Activated CD8-positive, alpha-beta memory T cell treated with anti-CD3 and anti-CD28 coated beads for 4 hours (primary cell): ENCODE measurements at places on chromosomes 6 and 20.

DNA sequence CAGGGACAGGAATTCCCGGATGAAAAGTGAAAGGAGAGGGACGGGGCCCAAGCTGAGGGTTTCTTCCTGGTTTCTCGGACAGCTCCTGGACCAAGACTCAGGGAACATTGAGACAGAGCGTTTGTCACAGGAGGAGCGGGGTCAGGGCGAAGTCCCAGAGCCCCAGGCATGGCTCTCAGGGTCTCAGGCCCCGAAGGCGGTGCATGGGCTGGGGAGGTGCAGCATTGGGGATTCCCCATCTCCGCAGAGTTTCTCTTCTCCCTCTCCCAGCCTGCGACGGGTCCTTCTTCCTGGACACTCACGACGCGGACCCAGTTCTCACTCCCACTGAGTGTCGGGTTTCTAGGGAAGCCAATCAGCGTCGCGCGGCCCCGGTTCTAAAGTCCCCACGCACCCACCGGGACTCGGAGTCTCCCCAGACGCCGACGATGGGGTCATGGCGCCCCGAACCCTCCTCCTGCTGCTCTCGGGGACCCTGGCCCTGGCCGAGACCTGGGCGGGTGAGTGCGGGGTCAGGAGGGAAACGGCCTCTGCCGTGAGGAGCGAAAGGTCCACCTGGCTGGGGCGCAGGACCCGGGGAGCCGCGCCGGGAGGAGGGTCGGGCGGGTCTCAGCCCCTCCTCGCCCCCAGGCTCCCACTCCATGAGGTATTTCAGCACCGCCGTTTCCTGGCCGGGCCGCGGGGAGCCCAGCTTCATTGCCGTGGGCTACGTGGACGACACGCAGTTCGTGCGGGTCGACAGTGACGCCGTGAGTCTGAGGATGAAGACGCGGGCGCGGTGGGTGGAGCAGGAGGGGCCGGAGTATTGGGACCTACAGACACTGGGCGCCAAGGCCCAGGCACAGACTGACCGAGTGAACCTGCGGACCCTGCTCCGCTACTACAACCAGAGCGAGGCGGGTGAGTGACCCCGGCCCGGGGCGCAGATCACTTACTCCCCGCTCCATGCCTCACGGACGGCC, 54.6 kb upstream of the POLR1H start:
- DNase-seq = no peak

DNA sequence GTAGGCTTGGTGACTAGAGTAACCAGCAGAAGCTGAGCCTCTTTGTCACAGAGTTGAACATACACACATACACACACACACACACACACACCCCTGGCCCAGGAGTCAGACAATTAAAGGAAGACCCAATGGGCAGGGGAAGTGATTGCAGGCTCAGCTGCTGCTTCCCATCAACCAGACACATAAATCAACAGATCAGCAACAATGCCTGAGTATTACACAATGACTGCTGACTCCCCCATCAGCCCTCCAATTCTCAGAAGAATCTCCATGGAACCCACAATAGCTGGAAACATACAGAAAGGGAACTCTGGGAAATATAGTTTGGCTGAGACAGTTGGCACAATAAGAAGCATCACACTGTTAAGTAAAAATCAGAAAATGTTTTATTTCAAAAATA, 270.4 kb upstream of the PLCB4 start:
- no peak for DNase-seq

GRCh38 chr6:29489286-29489685, 1.5 kb upstream of the MAS1L start:
- no peak for DNase-seq

DNA sequence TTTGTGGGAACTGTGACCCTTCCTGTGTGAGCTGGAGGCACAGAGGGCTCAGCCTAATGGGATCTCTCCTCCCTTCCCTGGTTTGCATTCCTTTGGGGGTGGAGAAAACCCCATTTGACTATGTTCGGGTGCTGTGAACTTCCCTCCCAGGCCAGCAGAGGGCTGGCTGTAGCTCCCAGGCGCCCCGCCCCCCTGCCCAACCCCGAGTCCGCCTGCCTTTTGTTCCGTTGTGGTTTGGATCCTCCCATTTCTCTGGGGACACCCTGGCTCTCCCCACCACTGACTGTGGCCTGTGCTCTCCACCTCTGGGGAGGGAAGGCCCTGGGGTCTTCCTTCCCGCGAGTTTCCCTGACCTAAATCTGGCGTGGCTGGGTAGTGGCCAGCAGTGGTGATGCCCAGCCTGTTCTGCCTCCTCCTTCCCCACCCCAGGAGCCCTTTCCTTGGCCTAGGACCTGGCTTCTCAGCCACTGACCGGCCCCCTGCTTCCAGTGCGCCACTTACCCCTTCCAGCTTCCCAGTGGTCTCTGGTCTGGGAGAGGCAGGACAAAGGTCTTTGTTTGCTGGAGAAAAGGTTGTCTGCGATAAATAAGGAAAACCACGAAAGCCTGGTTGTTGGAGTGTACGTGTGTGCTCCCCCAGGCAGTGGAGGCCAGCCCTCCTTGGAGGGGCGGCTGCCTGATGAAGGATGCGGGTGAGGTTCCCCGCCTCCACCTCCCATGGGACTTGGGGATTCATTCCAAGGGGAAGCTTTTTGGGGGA, 4.9 kb downstream of the VEGFA start:
- DNase-seq = peak; percentile 24

GRCh38 chr6:83432636-83433035, 1.8 kb upstream of the ME1 start:
- DNase-seq = no peak

- no peak for DNase-seq
Observed at GRCh38 chr6:137165375-137166246, 7.8 kb downstream of the IL22RA2 start.

DNA sequence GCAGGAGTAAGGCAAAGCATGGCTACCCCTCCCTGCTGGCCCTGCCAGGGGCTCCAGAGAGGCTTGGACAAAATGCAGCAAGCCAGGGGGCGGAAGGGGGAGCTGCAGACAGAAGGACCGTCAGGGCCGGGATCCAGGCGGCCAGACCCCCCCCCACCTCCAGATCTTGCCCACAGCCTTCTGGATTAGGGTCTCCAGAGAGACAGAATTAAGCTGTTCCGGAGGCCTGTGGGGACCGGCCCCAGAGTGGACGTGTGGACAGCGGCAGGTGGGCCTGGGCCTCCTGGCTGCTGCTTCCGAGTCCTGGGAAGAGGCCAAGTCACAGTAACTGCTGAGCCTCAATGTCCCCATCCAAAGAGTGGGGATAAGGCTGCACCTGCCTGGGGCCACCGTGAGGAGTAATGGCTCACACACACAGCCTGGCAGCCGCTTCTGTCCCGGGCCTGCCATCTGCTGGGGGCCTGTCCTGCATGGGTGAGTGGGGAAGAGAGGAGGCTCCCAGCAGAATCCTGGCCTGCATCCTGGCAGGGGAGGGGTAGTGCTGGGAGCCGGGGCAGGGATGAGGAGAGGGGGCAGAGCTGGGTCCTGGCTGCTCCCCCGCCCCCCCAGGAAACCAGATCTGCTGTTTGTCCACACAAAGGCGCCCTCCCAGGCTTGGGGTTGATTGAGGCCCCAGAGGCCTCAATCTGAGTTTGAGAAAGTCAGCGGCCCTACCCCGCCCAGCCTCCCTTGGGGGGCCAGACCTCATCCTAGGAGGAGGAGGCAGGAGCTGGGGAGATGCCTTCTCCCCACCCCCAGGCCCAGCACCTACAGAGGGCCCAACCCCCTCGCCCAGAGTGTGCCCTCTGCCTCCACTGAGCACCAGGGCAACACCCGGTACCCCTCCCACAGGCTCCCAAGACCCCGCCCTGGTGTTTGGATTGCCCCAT, 3.9 kb downstream of the LAMA5 start:
- no peak for DNase-seq

GRCh38 chr6:114210467-114210866, 132.4 kb downstream of the HS3ST5 start:
- no peak for DNase-seq

DNA sequence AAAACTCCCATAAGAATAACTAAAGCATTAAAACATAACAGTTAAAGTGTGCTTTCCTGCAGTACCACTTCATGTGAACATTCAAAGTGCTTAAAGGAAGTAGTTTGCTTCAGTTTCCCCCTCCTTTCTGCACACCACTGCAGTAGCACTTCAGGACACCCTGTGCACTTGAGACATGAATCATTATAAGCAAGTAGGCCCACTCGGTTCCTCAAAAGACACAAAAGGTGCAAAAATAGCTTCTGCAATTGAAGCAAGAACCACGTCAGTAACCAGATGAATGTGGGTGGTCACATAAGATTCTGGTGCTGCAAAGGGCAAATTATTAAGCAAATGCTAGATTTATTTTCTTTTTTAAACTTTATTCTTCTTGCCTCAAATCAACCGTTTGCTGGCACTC, 160.6 kb downstream of the HIVEP2 start:
- DNase-seq = no peak

- DNase-seq = no peak
Observed at GRCh38 chr20:45041464-45042337, 59.2 kb downstream of the KCNS1 start.

DNA sequence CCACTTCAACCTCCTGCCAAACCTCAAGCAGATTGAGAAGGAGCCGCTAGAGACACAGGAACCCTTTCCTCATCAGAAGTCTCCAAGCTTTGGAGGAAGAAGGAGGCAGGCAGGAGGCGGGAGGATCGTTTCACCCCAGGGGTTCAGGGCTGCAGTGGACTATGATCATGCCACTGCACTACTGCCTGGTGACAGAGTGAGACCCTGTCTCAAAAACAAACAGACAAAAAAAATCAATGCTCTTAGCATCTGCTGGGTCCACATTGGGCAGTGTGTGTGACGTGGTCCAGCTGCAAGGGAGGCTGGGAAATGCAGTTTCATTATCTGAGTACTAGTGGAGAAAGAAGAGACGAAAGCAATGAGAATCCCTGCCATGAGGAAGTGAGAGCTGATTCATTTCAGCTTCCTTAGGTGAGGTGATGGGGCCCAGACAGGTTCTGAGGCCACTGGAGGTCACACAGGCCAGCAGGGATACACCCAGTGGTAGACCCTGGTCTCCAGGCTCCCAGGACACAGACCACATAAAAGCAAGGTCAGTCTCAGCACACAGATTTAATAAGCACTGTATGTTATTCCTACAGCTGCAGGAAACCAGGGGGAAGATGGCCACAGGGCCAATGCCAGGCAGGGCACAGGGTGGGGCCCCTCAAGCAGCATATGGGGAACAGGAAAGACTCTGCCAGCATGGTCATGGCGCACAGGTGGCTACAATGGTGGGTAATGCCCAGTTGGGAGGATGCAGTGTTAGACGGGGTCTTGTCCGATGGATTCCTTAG, 4.3 kb downstream of the GFRA4 start:
- no peak for DNase-seq

GRCh38 chr6:17740559-17741220, 34.0 kb upstream of the NUP153 start:
- DNase-seq = no peak

DNA sequence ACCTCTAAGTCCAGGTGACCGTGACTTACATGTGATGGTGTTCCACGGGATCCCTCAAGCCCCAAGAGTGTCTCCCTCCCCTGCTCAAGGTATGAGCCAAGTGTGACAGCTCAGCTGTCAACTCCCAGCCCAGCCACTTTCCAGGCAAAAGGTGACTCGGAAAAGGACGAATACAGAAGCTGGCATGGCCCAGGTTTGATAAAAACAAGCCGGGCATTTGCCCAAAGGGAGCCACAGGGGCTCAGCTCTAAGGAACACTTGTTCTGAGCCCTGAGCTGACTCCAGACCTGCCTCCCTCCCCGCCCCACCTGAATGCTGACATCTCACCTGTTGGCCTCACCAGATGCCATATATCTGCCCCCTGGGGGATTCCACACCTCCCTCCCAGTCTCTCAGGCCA, 43.0 kb upstream of the BPIFA2 start:
- DNase-seq = no peak

DNA sequence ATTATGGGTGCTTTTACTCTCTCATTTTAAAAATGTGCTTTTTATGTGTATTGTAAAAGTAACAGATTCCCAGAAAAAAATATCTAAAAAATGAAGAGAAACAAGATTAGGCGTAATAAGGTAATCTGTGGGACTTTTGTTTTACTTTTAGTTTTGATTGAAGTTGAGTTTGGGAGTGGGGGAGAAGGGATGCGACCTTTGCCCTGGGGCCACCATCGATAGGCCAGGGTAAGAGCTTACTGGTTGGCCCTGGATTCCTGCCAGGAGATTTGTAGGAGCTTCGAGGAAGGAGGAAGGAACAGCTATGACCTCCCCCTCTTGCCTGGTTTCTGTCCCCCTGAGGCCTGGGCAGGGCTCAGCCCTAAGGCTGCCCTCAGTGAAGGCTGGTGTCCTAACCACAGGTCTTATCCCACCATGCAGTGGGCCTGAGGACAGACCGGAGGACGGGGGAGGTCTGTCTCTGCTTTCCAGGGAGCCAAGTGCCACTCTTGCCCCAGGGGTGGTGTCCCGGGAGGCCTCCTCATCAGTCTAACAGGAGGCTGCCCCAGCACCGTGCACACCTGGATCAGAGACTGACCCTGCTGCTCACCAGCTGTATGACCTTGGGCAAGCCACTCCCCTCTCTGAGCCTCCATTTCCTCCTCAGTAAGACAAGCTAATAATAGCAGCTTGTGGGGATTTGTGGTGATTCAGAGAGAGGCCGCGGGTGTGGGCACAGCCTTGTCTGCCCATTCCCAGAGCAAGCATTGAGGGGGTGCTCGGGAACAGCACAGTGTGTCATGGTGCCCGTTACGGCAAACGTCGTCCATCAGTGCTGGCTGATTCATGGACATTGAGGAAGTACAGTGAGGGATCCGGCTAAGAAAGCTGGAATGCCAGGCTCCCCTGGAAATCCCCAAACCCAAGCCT, 21.2 kb downstream of the TGM2 start:
- no peak for DNase-seq

DNA sequence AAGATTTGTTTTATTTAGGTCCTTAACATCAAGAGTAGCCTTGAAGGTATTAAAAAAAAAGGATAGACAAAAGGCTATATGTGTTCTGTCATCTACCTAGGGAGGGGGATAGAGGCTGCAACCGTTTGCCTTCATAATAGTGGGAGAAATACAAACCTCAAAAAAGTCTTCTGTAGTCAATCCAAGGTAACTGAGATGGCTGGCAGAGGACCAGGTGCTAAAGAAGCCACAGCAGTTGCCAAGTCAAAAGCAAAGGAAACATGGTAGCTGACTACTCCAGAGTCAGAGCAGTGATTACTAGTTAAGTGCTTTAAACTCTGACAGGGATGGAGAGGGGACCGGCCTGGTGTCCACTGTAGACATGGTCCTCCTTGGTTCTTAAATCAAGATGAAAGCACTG, 249.4 kb downstream of the PTPRK start:
- DNase-seq = no peak
